ENCODE measurements at places on chromosomes 5 and 9.
A peak's percentile ranks its signal among the peaks of the same experiment; 100 is the strongest.

GRCh38 chr9:137318602-137319001 lies 16.5 kb upstream of the NRARP start:
- no peak for DNase-seq

GRCh38 chr9:134663753-134664415 lies 22.3 kb downstream of the COL5A1 start:
- peak; percentile 84 for DNase-seq

DNA sequence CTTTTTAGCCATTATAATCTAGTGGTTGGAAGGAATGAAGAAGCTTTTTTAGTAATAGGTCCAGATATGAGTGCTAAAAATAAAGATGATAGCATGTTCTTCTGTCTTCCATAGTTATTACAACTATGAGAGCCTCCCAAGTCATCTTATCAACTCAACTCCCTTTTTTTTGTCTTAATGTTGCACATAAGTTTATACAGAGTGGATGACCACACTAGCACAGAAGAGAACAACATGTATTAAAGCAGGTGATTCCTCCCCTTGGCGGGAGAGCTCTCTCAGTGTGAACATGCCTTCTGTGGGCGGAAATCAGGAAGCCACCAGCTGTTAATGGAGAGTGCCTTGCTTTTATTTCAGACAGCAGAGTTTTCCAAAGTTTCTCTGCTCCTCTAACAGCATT lies 40.1 kb upstream of the STX17 start:
- DNase-seq: no peak

DNA sequence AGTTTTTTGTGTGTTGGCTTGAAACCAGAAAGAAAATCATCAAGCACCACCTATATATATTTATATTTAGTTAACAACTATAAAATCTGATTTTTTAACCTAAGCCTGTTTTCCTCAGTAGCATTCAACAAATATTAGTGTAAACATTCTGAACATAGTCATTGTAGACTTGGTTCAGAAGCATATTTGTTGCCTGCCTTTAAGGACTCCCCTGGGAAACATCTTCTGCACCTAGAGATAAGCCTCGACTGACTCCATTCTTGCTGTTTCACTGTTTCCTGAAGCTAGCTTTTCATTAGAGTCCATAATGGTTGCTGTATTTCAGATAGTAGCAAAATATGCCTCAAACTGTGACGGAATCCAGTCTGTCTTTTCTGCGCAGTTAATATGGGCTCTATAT lies 123.5 kb downstream of the TRIO start:
- no peak for DNase-seq

GRCh38 chr5:168137265-168137664 lies 154.2 kb upstream of the WWC1 start:
- no peak for DNase-seq

DNA sequence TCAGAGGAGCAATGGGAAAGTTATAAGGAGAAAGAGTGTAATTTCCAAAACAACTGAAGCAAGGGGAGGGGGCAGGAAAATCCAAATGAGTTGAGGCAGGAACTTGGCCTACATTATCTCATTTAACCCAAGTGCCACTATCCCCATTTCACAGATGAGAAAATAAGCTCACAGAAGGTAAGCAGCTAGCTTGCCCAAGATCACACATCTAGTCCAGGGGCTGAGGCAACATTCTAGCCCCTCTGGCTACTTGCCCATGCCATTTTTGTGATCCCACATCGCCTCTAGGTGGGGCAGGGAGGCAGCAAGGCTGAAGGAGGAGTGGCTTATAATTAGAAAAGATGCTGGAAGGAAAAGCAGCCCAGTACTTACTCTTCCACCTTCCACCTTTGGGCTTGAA lies 2.6 kb upstream of the PSIP1 start:
- peak; percentile 24 for DNase-seq

DNA sequence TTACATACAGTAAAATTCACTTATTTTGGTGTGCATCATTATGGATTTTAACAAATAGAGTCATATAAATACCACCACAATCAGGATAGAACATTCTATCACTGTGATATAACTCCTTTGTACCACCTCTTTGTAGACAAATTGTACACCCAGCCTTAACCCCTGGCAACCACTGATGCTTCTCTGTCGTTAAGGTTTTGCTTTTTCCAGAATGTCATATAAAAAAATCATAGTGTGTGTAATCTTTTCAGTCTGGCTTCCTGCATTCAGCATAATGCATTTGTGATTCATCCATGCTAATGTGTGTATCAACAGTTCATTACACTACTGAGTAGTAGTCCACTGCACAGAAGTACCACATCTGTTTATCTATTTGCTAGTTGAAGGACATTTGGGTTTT lies 81.2 kb downstream of the ARSB start:
- DNase-seq: no peak

DNA sequence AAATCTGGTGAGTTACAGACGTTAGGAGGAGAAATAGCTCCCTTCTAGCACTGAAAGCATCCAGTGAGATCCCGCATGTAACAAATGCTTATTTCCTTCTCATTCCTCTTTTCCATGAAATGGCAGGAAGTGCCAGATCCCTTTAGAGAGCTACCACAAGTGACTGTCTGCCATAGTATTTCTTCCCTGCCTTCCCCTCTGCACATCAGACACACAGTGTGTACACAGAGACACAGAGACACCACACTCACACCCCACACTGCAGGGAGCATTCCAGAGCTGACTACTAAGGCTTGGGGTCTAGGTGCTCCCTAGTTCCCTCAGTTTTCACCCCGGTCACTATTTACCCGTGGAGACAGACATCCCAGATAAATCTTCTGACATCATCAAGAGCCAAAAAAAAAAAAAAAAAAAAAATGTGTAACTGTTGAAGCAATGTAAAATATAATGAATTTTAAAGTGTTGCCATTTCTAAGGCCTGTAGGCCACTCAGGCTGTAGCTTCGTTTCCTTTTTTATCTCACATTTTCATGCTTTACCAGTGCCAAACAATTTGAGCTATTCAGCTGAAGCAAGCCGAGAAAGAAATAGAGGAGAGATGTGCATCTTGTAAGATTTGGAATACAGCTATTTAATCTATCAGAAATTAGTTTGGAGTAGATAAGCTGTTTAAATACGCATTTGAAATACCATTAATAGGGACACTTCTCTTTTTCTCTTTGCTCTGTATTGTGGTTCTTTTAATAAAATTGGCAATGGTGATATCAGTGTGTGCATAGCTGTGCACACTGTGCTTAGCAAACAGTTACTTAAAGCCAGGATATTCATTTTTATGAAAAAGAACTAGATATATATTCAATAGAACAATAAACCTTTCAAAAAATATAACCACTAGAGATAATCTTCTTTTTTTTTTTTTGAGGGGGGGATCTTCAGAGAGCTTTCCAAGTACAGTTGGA lies 405.5 kb downstream of the PDE4D start:
- DNase-seq: no peak

GRCh38 chr5:84578226-84578625 lies 193.5 kb upstream of the EDIL3 start:
- DNase-seq: no peak

- DNase-seq: peak; percentile 56
Measured at GRCh38 chr9:18905028-18905882, 127.8 kb downstream of the SAXO1 start.

DNA sequence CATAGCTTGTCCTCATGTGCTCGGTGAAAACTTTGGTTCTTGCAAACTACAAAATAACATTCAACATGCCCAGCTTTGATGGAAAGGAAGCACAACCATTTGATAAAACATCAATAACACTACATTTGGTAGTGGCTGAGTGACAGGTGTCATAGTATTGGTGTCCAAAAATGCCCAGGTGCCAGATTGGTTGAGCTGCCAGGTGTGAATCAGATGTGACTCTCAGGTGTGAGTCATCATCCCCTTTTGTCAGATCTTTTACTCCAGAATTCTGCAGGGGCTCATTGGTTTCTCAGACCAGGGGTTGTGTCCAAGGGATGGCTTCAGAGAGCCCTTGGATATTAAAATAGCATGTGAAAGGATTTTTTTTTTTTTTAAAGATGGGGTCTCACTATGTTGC lies 22.5 kb upstream of the POMT1 start:
- no peak for DNase-seq

- peak; percentile 6 for DNase-seq
Measured at GRCh38 chr5:179680780-179681401, at the start of gene CBY3. Gene CBY3 (minus strand): TSS chr5:179681034. CDS start chr5:179680918, 116 bp downstream.

DNA sequence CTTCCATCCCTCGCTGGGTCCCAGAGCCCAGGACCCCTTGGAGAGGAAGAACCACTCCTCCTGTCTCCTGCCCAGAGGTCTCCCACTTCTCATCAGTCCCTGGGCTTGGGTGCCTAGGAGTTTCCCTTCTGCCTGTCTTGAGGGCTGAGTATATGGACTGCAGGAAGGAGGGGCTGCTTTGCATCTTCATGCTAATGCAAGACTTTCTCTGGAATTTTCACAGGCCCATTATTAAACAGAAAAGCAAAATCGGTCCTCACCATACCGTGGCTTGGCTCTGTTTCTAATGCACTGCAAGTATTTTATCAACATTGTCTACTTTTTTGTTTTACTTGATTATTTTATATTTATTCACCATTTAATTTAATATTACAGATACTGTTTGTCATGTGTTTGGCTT lies 34.5 kb downstream of the TRIO start:
- DNase-seq: peak; percentile 37

GRCh38 chr9:127424676-127424999 lies 456 bp downstream of the ZNF79 start:
- no peak for DNase-seq

GRCh38 chr5:107301999-107302398 lies 368.7 kb downstream of the EFNA5 start:
- DNase-seq: no peak

GRCh38 chr5:95701074-95701473 lies 18.3 kb upstream of the SPATA9 start:
- DNase-seq: no peak

GRCh38 chr9:101706261-101706798 lies 32.1 kb downstream of the GRIN3A start:
- DNase-seq: no peak

GRCh38 chr5:136724161-136724560 lies 358.8 kb upstream of the TRPC7 start:
- no peak for DNase-seq

GRCh38 chr5:92916036-92916435 lies 665.0 kb downstream of the NR2F1-AS1 start:
- DNase-seq: peak; percentile 39

- no peak for DNase-seq
Measured at GRCh38 chr9:36861528-36862205, 172.4 kb downstream of the PAX5 start.

DNA sequence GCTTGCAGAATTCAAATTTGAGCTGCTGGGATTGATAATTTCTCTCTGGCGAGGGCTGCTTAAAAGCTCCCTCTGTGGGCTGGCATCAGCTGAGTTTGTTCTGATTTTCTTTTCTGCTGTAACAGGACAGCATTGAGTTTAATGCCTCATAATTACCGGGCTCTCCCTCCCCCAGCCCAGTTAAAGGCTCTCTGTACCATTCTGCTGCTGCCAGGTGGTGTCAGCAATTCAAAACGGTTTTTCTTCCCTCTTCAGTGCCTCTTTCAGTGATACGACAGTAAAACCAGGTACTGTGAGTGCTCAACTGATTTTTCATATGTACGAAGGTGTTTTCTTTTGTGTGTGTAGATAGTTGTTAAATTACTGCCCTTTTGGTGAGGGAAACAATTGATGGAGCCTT lies 509.3 kb upstream of the CTNND2 start:
- DNase-seq: no peak

DNA sequence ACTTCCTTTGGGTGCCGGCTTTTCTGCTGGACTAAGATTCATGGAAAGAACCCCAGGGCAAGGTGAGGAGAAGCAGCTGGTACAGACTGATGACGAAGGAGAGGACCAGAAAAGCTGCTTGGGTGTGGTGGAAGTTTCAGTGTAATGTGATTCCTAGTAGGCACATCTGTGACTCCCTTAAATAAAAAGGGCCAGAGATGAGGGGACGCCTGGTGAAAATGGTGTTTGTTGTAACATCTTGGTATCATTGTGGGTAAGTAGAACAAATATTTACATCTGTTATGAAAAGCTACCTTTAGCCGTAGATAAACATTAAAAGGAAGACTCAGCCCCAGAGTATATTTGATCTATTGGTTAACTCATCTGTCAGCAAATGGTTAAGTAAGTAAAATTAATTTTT lies 33.8 kb downstream of the OTULINL start:
- DNase-seq: no peak

DNA sequence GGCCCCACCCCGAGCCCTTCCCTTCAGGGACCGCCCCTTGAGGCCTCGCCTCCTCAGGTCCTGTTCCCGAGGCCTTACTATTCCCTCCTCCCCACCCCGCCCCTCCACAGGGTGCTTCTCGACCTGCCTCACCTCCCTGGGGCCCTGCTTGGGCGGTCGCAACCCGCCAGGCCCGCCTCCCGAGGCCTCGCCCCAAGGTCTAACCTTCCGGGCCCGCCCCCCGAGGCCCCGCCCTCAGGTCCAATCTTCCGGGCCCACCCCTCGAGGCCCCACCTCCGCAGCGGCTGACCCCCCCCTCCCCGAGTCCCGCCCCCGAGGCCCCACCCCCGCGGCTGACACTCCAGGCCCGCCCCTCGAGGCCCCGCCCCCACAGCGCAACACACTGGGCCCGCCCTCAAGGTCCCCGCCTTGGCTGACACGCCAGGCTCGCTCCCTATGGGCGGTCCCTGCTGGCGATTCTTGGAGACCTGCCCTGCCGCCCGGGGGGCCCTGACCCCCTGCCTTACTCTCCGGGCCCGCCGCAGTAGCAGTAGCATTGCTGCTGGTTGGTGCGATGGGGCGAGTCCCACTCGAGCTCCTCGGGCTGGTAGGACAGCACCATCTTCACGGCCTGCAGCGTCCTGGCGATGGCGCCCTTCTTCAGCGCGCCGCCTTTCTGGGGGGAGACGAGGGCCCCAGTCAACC lies 8.2 kb downstream of the PHF19 start:
- DNase-seq: peak; percentile 94

GRCh38 chr5:66757219-66757833 lies 161.1 kb downstream of the MAST4 start:
- DNase-seq: peak; percentile 49

- no peak for DNase-seq
Measured at GRCh38 chr9:130935648-130936271, 3.3 kb downstream of the FIBCD1 start.

- DNase-seq: no peak
Measured at GRCh38 chr5:5154733-5155132, 14.6 kb downstream of the ADAMTS16 start.

DNA sequence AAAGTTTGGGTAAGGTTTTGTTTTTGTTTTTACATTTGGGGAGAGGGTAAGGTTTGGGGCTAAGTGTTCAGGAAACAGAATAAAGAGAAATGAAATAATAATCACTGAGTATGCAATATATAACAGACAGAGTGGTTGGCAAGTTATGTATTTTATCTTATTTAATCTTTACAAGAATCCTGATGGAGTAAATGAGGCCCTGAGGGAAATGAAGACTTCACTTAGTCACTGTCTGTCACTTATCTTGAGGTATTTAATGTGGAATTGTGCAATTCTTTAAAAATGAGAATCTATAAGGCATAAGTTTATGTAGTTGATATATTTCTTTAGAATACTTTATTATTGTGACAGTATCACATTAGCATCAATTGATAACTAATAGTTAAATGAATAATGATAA lies 48.1 kb downstream of the TEK start:
- DNase-seq: no peak
